CD4-positive, alpha-beta T cell (primary cell): ENCODE measurements at places on chromosomes 12 and 14.

DNA sequence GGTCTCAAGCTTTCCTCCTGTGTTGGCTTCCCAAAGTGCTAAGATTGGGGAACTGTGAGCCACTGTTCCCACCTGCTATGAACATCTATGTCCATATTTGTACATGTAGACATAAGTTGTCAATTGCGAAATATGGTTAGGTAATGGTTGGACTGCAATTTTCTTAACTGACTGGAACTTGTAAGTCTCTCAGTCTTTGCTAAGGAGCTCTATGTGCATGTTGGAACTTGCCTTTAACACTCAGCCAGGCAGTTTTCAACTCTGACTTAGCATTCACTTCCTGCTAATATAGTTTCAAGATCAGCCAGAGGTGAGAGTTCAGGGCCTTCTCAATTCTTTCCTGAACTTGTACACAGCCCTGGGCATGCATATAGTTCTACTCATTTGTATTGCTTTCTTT is 44.5 kb upstream of the EEA1 start:
- DNase-seq, result no peak

- no peak for DNase-seq
Observed at GRCh38 chr12:5562581-5562980, 130.7 kb downstream of the NTF3 start.

GRCh38 chr12:86139671-86140070 is 116.5 kb downstream of the MGAT4C start:
- DNase-seq, result no peak

- DNase-seq, result no peak
Observed at GRCh38 chr14:22685467-22685866, 41.3 kb upstream of the OR6J1 start.

- DNase-seq, result no peak
Observed at GRCh38 chr12:129304529-129304928, 451.3 kb downstream of the GLT1D1 start.

GRCh38 chr12:14190694-14191093 is 174.8 kb upstream of the ATF7IP start:
- DNase-seq, result no peak

DNA sequence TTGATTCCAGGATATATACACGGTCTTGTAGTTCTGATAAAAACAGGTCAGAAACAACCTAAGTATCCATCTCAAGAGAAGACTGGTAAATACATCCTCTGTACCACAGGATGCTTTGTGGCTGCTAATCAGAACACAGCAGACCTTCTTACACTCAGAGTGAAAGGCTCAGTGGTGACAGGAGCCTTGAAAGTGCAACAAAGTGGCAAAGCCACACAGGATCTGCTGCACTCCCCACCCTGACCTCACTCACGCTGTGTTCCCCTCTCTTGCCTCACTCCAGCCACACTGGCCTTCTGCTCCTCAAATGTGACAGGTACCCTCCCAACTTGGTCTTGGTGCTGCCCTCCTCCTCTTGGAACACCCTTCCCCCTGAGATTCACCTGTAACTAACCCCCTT is 98.1 kb upstream of the GRIP1 start:
- peak; percentile 21 for DNase-seq

DNA sequence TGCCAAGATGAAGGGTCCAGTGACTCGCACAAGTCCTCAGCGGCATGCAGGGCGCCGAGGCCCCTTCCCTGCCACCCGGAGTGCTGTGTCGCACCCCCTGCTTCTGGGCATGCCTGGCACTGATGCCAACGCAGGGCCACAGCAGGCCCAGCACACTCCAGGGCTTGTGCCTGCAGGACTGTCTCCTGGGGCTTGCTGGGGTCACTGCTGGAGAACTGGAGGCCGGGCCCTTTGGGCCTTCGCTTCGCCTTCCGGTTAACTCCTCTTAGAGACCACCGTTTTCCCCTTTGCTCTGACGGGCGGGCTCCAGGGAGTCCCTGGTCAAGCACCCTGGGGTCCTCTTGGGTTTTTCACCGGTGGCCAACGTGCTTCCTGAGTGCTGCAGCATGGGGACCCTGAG is 79.6 kb downstream of the WDR20 start:
- DNase-seq, result no peak

DNA sequence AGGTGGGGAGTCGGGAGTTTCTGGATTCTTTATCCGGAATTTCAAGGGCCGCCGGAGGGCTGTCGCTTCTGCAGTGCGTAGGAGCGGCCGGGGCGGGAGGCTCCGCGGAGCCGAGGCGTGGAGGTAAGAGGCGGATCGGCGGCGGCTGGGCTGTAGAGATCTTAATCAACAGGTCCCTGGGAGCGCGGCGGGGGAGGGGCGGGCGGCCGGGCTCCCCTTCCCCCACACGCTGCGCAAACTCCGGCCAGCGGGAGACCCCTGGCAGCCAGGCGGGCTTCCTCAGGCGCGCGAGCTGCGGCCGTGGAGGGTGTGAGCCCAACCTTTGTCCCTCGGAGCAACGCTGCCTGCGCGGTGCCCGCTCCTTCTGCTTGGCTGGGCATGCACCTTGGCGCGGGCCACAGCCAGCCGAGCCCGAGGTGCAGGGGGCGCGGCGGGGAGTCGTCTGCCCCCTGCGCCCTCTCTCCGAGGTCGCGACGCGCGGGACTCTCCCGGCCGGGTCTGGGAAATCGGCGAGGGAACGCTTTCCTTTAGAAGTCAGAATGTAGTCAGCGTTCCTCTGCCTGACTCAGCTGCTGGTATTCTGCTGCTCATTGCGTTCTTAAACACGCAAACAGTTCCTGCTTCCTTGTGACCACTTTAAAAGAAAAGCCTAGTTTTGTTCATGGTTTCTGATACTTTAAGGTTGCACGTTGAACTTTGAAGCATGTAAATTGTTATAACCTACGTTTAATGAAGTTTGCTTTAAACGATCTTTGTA is at the start of gene PALS1:
PALS1 (plus strand) TSS at position 25 of the 757 bp plus-strand sequence. CDS start 37,736 bp downstream, outside the sequence.
- no peak for DNase-seq

- no peak for DNase-seq
Observed at GRCh38 chr12:47964106-47964728, 821 bp downstream of the TMEM106C start.

DNA sequence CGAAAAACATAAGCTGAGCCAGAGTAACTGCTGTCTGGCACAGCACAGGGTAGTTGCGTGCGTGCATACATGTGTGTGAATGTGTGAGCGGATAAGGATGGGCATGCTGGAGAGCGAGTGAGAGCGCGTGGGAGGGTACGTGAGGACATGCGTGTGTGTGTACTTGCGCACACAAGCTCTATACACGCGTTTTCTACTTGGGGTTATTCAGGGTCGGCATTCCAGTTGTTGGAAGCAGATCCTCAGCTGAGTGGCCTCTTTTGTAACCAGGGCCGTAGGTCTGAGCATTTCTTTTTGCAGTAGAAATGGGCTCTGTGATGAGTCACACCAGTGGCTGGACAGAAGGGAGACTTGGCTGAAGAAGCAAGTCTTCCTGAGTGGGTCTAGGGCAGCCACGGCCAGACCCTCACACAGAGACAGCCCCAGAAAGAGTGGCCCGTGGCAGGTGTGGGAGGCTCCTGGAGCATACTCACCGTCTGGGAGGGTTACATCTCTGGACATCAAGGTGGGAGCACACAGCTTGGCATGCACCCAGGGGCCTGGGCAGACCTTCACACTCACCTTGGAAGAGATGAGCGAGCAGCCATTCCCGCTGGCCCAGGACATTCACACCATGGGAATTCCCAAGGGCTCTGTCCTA is 78.0 kb downstream of the LRRC74A start:
- no peak for DNase-seq

- DNase-seq, result no peak
Observed at GRCh38 chr14:65531148-65531547, 118.6 kb downstream of the FUT8 start.

GRCh38 chr12:27032679-27033078 is 10.3 kb downstream of the MED21 start:
- no peak for DNase-seq

- DNase-seq, result peak; percentile 50
Observed at GRCh38 chr12:27969624-27970400, 2.7 kb downstream of the PTHLH start.

GRCh38 chr14:100772607-100773165 is 46.0 kb downstream of the DLK1 start:
- DNase-seq, result no peak

DNA sequence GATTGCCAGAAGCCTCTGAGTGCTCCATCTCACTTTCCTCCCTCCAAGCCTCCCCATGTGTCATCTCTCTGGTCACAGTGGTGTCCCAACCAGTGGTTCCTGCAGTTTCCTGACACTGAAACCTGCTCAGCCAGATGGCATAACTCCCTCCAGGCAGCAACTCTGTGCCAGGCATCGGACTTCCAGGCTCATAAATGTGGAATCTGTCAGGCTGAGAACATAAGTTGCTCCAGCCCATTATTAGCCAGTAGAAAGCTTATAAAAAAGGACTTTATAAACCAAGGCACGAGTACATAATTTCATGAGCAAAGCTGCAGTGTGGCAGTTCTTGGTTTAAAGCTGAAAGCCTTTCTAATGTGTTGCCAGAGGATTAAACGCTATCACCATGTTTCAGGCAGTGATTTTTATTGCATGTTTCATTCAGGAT is 194.3 kb downstream of the DACT1 start:
- no peak for DNase-seq

DNA sequence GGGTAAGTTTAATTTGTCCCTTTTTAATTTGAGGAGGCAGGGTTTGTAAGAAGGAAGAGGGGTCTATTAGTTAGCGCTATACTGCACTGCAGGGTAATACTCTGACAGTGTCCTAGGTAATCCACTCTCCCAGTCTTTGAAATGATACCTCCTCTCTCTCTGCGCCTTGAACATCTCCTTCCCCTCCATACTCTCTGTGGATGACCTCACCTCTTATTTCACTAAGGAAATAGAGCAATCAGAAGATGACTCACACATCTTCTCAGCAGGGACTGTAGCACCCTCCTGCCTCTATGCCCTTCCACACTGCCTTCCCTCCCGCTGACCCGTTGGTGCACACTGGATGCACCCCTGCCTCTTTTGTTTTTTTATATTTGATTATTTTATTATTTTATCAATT is 94.2 kb downstream of the GRIP1 start:
- no peak for DNase-seq

DNA sequence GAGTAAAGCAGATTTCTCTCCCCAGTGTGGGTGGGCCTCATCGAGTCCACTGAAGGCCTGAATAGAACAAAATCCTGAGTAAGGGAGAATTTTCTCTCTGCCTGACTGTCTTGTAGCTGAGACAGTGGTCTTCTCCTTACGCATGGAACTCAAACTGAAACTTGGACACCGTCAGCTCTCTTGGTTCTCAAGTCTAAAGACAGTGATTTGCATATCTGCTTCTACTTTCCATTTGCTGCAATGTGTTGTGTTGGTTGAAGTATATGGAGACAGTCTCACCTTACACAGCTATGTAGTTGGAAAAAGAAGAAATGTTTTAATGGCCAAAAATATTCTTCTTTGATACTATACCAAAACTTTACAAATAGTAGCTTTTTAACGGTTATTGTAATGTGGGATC is 160.2 kb upstream of the LMNTD1 start:
- no peak for DNase-seq

GRCh38 chr12:8630131-8630530 is 17.5 kb upstream of the AICDA start:
- no peak for DNase-seq

DNA sequence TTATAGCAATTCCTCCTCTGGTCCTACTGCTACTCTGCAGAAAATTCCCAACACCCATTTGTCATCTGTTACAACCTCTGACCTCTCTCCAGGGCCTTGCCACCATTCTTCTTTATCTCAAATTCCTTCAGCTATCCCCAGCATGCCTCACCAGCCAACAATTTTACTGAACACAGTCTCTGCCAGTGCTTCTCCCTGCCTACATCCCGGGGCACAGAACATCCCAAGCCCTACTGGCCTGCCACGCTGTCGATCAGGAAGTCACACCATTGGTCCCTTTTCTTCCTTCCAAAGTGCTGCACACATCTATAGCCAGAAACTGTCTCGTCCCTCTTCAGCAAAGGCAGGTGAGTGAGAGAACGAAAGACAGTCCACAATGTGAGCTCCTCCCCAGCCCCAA is 122.1 kb downstream of the TTLL5 start:
- DNase-seq, result no peak

DNA sequence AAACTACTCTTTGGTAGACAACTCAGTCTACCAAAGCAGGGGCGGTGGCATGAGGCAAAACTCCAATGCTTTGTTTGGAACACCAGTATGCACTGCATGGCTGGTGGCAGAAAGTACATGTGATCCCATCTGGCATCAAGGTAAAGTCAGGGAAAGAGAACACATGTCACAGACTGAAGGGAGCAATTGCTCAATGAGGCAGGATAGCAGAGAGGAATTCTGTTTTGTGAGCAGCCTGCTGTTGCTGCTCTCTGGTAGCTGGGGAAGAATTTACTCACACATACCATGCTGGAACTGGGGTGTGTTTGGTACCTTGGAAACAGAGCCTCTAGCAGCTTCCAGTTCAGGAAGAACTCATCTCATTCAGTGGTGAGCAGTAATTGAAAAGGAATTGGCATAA is 84.8 kb downstream of the HELB start:
- no peak for DNase-seq

DNA sequence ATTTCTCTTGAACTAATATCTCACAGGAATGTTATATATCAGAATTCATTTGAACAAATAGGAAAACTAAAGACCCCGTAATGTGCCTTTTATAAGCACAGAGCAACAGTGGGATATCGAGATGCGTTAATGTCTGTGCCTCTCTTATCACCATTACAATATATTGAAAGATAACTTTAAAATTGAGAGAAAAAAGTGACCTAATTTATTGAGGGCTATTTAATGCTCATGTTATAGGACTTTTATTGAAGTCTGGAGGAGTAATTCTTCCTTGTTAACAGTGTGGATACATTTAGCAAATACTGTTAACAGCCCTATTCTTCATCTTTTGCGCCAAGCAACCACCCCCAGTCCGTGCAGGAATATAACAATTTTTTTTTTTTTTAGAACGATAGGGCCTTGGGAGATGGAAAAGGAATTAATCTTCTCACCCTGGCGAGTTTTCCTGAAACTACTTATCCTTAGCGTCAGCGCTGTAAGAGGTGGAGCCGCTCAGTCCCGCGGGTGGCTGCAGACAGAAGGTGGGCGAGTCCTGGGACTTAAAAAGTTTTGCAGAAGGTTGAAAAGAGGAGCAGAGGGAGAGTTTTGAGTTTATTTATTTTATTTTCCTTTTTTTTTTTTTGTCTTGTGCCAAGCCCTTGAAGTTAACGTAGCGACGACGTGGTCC is 11.0 kb downstream of the FOXG1 start:
- no peak for DNase-seq

DNA sequence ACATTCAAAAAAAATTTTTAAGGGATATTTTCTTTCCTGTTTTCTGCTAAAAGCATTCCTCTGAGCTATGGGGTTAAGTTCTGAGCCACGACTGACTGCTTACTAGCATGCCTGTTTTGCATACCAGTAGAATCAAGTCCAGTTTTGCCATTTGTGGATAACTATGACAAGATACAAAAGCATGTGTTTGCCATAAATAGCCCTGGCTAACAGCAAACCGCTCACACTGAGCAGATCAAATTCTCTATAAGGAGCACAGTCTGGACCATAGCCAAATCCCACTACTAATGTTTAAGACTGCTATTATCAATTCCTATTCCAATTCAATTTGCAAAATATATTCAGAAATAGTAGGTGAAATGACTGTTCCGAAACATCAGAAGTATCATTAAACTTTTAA is 3.2 kb downstream of the CFL2 start:
- DNase-seq, result no peak

GRCh38 chr12:117363953-117364486 is 2.6 kb upstream of the NOS1 start:
- DNase-seq, result no peak

GRCh38 chr12:97306147-97306546 is 156.5 kb upstream of the RMST start:
- DNase-seq, result no peak

- no peak for DNase-seq
Observed at GRCh38 chr14:91985521-91986255, 38.2 kb upstream of the FBLN5 start.

GRCh38 chr14:104322531-104323366 is 184.4 kb downstream of the KIF26A start:
- DNase-seq, result no peak
